Hematopoietic multipotent progenitor cell treated with erythropoietin and hydrocortisone succinate and interleukin-3 and kit ligand, for 15 days (in vitro differentiated cells): ENCODE measurements at places on chromosomes 4 and X.

DNA sequence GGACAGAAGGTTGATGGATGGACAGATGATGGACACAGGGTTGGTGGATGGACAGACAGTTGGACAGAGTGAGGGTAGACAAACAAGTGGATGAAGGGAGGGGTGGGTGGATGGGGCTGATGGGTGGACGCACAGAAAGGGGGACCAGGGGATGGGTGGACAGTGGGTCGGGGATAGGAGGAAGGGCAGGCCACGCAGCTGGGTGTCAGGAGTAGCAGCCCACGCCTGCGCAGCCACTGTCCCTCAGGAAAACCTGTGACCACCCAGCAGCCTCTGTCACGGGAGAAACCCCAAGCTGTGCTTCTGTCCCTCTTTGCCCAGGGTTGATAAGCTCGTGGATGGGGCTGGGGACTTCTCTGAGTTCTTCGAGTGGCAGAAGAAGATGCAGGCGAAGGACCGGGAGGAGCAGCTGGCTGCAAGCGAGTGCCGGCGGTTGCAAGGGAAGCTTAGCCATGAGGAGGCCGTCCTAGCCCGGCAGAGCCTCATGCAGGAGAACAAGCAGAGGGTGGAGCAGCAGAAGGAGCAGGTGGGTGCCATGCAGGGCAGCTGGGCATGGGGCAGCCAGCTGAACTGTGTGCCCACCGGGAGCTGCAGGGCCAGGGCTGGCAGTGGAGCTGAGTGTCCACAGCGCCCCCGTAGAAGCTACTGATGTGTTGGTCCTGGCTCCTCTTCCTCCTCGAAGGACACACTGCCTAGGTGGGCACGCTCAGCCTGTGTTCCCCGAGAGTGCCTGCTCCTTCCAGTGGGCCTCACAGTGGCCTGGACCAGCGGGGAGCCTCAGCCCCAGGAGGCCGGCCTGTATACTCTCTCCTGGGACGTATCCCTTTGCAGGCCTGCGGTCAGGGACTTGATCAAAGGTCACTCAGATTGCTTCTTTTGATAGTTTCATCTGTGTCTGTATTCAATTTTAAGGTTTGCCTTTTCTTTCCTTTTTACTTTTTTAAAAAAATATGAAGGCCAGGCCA, 16.8 kb upstream of the RNF4 start:
- no peak for DNase-seq

DNA sequence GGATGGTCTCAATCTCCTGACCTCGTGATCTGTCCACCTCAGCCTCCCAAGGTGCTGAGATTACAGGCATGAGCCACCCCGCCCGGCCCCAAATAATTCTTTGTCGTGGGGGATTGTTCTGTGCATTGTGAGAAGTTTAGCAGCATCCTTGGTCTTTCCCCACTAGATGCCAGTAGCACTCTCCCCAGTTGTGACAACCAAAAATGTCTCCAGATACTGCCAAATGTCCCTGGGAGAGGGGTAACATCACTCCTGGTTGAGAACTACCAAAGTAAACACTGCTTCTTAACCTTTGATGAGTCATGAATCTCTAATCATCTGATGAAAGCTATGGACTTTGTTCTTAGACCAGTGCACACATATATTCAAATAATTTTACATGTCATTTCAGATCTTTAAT, 90.7 kb upstream of the BRS3 start:
- no peak for DNase-seq

DNA sequence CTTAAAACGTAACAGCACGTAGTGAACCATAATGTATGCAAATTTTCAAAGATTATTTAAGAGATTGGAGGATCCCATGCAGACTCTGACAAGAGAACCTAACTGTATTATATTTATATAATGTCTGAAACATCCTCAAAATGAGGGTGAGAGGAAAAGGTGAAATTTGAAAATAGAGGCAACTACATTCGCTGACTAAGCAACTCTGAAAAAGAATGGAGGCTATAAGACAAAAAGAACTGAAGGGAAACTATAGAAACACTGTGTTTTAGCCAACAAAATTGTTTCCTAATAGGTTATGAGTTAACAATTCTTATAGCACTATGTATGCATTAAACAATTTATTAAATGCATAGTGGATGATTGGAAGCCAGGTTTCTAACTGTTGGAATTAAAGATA, 648.0 kb downstream of the UBE2NL start:
- DNase-seq: no peak

DNA sequence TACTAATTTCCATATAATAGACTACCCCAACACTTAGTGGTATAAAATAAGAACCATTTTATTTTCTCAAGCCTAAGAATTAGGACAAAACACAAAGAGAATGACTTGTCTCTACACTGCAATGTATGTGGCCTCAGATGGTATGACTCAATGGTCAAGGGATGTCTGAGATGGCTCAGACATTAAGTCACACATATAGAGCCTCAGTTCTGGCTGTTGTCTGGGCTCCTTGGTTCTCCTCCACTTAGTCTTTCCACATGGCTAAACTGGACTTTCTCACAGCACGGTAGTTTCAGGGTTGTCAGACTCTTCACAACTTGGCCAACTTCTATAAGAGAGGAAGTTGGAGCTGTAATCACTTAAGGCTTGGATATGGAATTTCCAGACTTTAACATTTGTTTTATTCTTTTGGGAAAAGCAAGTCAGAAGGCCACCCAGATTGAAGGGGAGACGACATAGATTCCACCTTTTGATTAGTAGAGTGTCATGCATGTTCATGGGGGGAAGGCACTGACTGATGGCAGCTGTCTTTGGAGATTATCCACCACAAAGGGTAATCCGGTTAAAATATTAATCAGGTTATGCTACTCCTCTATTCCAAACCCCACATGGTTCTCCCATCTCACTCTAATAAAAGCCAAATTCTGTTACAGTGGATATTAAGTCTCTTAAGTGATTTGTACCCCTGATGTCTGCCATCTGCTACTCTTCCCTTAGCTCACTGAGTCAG, 9.4 kb downstream of the IL15 start:
- DNase-seq: no peak

DNA sequence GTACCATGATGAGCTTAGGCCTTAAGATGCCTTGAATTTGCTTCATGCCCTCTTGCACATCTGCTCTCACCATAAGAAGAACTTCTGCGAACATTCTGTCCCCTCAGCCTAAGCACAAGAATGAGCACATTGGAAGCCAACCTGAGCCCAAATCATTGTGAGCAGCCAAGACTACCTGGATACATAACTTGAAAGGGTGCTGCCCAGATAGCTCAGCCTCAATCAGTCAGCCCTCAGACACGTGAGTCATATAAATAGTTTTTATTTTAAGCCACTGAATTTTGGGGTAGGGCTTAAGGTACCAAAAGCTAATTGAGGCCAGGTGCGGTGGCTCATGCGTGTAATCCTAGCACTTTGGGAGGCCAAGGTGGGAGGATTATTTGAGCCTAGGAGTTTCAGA, 27.5 kb upstream of the BBS12 start:
- DNase-seq: no peak

DNA sequence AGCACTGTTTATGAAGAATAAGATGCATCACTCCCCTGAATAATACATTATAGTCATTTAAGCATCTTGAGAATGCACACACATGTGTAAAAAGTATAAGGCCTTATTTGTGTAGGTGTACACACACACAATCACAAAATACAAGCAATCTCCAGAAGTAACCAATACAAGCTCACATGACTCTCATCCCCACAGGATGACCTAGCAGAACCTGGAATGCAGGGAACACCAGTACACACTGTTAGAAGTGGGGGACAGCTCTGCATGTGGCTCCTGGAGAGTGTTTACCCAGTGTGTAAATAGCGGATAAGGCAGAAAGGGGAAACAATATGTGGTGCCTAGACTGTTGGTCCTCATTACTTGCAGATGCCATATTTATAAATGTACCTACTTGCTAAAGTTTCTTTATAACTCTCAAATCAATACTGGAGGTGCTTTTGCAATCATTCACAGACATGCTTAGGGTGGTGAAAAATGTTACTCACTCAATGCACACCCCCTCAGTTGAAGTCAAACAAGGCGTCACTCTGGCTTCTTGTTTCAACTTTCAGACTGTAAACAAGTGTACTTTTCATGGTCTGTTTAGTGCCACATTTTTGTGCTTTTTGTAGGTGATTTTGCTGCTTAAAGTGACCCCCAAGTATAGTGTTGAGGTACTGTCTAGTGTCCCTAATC, 73.1 kb downstream of the MAGEB17 start:
- DNase-seq: no peak

GRCh38 chr4:137156807-137157206, 375.5 kb downstream of the PCDH18 start:
- no peak for DNase-seq

- no peak for DNase-seq
Measured at GRCh38 chr4:114273238-114273637, 293.8 kb upstream of the ARSJ start.

DNA sequence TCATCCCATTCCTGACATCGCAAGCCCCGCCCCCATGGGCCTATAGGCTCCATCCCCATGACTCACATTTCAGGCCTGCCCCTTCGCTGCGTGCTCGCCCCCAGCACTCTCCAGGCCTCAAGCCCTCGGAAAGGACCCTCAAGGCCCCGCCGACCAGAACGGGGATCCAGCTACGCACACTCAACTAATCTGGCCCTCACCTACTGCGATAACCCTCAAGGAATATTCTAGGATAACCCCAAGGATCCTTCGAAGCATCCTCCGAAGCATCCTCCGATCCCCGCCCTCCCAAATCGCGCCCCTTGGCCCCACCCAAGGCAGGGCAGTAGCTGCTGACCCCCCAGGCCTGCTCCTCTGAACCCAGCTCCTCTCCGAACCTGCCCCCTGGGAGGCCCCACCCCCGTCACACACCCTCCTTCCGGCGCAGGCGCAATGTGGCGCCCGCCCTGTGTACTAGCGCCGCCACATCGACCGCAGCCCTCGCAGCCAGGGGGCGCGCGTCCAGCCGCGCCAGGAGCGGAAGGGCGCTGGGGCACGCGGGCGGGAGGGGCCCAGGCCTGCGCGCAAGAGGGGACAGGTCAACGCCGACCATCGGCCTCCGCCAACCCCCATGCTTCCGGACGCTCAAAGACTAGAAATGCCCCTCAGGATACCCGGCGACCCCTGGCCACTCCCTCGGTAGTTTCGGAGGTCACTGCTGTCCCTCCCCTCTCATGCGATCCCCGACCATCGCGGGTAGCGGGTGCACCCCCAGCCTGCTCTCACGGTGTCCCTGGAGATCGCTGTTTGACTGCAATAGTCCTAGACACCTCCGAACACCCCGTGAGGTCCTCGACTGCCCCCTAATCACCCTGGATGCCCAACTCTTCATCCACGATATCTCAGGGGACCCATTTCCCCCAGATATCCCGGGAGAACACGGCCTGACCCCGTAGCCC, 6.4 kb upstream of the MAGIX start:
- peak; percentile 86 for DNase-seq

- no peak for DNase-seq
Measured at GRCh38 chrX:8971116-8971515, 62.8 kb downstream of the FAM9B start.

DNA sequence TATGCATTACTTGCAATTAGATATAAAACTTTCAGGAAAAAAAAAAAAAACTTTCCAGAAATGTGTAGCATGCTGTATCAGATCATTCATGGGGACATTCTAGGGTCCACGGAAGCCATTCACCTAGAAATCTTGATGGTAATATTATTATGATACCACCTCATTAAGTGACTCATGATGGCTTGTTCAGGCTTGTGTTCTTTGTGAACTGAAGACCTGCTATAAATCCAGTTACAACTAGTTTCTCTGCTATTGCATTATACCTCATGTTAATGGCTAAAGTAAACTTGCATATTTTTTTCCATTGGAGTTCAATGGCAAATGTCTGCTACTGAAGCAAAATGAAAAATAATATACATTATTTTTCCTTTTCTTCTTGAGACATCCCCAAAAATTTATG, 35.3 kb upstream of the PTPN13 start:
- DNase-seq: no peak
